ENCODE measurements at places on chromosomes 7 and 10.

DNA sequence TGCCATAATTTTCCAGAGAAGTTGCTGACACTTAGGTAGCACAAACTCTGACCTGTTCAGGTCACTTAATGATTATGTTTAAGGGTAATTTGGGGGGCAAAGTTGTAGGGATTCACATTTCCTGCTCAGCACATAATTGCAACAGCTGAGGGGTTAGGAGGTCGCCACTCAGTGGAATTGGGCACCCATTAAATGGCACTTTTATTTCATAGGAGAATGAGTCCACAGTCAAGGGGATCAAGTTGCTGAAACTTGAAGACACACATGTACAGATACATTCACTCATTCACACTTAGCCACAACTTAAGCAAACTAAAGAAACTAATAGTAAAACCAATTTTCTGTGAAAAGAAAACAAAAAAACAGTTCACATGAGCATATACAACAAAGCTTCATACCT is 1.5 kb downstream of the PCDH15 start:
- no peak for DNase-seq

- no peak for DNase-seq
Observed at GRCh38 chr10:48523212-48523819, 81.6 kb downstream of the ARHGAP22 start.

GRCh38 chr7:127799535-127800305 is 147.7 kb downstream of the SND1 start:
- no peak for DNase-seq

DNA sequence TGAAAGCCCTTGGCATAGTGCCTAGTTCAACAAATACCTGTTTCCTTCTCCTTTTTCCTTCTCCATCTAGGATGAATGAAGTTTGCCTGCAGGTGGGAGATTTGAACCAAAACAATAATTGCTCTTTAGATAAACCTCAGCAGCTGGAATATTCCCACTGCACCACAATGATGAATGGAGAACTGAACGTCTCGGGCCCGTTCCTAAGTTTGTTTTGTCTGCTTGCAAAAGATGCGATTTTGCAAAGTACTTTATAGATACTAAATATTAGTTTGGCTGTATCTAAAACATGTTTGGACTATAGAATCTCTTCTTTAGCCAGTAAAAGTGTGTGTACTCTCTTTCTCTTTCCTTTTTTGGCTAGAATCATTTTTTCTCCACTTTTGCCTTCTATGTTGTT is 75.8 kb upstream of the BMPER start:
- DNase-seq: no peak

DNA sequence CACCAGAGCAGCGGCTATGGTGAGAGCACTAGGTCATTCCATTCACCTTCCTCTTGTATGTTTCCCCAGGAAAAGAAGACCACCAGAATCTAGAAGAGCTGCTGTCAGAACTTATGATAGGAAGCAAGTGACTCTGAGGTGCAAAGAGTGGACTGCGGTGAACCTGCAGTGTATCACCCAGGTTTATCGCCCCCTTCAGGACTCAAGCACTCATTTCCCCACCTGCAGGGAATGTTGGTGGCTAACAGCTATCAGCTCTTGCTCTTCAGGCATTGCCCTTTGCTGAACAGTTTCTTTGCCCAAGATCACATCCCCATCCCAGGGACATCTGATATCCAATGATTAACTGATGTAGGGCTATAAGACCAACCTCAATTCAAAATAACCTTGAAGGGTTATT is 66.3 kb upstream of the IL6 start:
- DNase-seq: no peak

DNA sequence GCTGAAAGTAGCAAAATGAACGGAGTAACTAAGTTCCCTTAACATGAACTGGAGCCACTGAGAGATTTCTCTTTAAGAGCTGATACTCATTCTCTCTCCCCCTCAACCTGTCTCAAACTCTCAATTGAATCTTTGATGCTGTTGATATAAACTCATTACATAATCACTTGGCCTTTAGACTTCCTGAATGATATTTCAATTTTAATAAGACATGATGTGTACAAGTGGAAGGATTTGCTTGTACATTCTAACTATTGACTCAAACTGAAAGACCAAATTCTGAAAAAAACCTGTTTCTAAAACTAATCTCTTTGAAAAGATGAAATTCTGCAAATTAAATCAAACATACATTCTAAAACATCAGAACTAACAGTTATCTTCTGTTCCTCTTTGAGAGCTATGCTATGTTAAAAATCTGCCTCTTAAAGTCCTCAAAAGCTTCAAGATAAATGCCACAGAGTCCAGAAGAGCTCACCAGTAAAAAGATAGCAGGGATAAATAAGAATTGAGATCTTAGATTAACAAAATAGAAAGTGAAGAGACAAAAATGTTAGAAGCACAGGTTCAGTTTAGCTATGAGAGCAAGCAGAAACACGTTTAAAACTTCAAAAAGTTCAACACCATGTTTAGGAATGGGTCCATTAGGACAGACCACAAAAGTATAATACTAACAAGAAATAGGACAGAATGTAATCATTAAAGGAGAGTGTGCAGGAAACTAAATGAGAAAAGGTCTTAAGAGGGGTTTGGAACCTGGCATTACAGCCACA is 46.1 kb downstream of the TNPO3 start:
- DNase-seq: no peak

DNA sequence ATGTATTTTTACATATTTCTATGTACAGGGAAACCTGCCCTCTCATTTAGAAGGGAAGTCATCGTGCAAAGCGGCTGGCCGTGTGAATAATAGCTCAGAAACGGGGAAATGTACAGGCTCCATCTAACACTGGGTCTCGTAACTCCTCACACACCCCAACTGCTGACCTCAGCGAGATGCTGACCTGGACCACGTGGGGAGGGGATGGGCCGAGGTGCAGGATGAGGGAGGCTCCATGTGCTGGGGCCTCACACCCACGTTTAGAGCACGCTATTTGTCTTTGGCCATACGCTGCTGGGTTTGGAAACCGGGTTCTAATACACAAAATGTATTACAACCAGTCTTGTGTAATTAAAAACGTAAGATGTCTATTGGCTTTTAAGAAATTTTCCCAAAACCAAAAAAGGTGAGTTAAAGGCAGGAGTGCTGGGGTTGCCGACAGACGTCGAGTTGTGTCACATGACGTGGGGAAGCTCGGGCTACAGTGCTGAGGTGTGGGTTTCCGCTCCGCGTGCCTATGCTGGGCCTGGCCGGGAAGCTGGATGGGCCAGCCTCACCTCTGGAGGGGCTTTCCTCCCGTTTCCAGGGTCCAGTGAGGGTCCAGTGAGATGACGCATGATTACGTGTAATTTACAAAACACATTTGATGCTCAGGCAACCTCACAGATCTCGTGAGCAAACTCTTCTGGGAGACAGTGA is 215.6 kb downstream of the DNAJB6 start:
- no peak for DNase-seq

DNA sequence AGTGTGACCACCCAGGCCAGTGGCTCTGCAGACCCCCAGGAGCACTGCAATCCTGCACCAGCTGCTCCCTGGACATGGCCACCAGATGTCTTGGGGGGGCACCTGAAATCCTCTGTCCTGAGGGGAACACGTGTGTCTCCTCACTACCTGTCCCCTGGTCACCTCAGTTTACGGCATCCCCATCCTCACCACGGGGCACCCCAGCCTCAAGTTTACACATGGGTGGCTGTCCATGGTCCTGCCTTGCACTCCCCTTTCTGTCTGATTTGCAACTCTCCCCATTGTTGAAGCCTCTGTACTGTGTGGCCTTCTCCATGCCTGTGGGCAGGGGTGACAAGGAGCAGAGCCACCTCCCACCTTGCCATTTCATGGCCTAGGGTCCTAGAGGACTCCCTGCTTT is 67.2 kb downstream of the RAMP3 start:
- no peak for DNase-seq

- DNase-seq: no peak
Observed at GRCh38 chr10:58967551-58968388, 208.7 kb upstream of the PHYHIPL start.

- no peak for DNase-seq
Observed at GRCh38 chr7:1098243-1099153, 10.6 kb downstream of the GPER1 start.

DNA sequence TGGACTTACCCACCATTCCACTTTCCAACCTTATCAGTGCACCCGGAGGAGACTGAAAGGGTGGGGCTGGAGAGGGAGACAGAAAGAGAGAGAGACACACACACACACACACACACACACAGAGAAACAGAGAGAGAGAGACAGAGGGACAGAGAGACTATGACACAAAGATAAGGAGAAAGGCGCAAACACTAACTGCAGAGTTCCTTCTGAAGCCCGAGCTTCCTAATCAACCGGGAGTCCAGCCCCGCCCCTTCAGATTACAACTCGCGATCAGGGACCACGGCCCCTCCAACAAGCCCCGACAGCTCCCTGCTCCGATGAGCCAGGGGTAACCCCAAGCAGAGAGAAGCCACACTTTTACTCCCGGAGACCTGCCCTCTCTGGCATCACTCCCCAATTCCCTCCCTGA is 499 bp downstream of the GAL3ST4 start:
- DNase-seq: no peak

- no peak for DNase-seq
Observed at GRCh38 chr10:22067091-22067490, 63.6 kb upstream of the DNAJC1 start.

- no peak for DNase-seq
Observed at GRCh38 chr10:22505911-22506685, 160.8 kb downstream of the SPAG6 start.

DNA sequence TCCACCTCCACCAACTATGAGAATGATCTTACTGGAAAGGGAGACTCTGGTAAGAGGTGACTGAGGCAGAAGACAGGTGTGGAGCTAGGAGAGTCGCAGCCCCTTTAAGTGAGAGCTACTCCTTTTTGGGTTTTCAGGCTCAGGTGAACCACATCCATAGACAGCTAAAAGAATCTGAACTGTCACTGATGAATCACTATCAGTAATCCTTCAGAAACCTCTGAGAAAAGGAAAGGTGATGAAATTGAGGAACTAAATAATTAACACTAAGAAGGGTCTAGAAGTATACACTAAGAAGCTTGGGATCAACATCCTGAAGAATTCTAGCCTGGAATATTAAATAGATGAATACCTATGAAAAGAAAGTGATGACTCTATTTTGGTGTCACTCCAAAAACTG is 83.0 kb downstream of the SORBS1 start:
- DNase-seq: no peak

- DNase-seq: no peak
Observed at GRCh38 chr7:6375348-6376101, 72.2 kb downstream of the DAGLB start.

DNA sequence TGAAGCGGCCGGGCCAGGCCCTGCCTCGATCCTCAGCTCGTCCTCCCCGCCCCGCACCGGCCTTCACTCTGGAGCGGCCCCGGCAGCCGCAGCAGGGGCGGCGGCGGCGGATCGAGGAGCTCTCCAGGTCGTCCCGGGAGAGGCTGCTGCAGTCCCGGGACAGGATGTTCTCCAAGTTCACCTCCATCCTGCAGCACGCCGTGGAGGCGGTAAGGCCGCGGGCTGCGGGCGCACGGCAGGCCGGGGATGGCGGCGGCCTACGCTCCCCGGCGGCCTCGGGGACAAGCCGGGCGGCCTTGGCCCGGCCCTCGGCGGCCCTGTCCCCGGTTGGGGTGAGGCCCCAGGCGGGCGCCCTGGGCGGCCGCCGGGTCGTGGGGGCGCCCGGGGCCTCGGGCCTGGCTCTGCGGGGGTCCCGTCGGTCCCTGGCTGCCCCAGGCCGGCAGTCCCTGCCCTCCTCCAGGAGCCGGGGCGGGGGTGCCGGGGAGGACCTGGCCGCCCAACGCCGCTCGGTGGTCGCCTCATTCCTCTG is 399 bp downstream of the FHIP2A start:
- DNase-seq: peak; percentile 30

DNA sequence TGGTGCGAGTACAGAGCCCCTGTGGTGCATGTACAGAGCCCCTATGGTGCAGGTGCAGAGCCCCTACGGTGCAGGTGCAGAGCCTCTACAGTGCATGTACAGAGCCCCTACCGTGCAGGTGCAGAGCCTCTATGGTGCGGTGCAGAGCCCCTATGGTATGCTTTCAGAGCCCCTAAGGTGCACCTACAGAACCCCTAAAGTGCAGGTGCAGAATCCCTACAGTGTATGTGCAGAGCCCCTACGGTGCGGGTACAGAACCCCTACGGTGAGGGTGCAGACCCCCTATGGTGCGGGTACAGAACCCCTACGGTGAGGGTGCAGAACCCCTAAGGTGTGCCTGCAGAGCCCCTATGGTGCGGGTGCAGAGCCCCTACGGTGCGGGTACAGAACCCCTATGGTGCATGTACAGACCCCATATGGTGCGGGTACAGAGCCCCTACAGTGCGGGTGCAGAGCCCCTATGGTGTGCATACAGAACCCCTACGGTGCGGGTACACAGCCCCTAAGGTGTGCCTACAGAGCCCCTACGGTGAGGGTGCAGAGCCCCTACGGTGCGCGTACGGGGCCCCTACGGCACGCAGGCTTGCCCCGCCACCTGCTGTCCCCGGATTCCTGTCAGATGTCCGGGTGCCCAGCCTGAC is 53.5 kb downstream of the MGMT start:
- DNase-seq: no peak

DNA sequence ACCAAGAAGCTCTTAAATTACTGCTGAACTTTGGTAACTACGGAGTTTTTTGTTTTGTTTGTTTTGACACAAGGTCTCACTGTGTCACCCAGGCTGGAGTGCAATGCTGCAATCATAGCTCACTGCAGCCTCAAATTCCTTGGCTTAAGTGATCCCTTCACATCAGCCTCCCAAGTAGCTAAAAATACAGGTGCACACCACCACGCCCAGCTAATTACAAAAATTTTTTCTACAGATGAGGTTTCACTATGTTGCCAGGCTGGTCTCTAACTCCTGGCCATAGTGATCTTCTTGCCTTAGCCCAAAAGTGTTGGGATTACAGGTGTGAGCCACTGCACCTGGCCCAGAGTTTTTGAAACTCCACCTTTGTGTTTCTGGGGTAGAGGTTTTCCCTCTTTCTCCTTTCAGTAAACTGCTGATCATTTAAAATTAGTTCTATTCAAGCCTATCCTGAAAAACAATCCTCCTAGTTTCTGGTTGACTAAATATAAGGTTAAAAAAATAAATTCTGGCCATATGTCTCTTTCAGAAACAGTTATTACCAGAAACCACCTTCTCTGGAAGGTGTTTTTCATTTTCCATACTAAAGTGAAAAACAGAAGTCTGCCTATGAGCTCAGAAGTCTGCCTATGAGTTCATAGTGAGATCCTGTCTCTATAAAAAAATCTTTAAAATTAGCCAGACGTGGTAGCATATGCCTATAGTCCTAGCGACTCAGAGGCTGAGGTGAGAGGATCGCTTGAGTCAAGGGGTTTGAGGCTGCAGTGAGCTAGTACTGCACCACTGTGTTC is 63.9 kb downstream of the VOPP1 start:
- DNase-seq: no peak

GRCh38 chr7:142385491-142386340 is 127.9 kb upstream of the PRSS58 start:
- peak; percentile 13 for DNase-seq

DNA sequence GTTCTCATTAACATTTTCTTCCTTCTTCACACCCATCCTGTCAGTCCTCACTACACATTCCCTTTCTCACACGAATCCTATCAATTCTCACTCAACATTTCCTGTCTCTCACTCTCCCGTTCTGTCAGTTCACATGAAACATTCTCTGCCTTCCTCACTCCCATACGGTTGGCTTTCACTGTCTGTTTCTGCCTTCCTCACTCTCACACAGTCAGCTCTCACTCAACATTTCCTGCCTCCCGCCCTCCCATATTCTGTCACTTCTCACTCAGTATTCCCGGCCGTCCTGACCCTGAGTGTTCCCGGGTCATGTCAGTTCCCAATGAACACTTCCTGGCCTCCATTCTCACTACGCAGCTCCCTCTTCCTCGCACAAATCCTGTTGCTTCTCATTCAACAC is 61.5 kb downstream of the DYNC2I1 start:
- no peak for DNase-seq

All from activated T-helper 1 cell treated with anti-CD3 and anti-CD28 coated beads, Interleukin-2, amount 50 U/mL, for 16 hours (primary cell).